Sigmoid colon (tissue), 7 donors: ENCODE measurements at places on chromosomes 11 and 22.

GRCh38 chr11:85960678-85961077, 105.5 kb downstream of the CCDC83 start:
- DNase-seq, result no peak

GRCh38 chr11:76674517-76675400, 4.2 kb upstream of the LRRC32 start:
- DNase-seq, result no peak

GRCh38 chr22:20793748-20794649, 20.1 kb downstream of the SERPIND1 start:
- no peak for DNase-seq

DNA sequence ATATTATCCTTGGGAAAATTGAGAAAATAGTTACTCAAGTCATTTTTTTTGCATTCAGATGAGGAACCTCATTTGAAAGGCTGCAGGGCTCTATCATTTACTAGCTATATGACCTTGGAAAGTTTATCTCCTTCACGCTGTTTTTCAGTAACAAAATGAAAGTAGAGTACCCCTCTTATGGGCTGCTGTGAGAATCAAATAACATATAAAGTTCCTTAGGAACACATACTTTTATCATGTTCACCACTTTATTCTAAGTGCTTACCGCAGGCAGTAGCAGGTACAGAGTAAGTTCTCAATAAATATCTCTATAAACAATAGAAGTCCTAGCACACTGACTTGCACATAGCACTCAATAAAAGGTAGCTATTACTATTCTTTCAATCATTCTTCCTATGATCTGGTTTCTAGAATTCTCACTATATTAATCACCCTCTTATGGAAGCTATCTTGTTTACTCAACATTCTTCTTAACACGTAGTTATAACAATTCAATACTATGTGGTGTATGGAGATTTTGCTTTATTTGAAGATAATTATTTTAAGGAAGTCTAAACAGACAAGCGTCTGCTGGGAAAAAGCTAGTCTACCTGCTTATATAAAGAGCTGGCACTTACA, 1.9 kb downstream of the C11orf71 start:
- no peak for DNase-seq

DNA sequence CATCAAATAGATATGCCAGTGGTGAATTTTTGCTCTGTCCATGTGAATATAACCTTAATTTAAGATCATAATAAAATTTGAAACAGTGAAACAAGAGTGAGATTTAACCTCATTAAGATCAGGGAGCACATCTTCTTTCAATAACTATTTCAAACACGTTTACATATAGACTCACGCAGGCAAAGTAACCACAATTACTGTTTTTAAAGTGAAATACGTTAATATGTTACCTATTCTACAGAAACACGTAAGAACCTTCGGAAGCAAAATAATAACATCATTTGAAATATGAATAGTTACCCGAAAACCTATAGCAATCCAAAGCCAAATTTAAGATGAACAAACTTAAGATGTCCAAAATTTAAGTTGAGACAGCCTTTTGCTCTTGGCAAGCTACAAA, 136.2 kb upstream of the ZC3H12C start:
- no peak for DNase-seq

DNA sequence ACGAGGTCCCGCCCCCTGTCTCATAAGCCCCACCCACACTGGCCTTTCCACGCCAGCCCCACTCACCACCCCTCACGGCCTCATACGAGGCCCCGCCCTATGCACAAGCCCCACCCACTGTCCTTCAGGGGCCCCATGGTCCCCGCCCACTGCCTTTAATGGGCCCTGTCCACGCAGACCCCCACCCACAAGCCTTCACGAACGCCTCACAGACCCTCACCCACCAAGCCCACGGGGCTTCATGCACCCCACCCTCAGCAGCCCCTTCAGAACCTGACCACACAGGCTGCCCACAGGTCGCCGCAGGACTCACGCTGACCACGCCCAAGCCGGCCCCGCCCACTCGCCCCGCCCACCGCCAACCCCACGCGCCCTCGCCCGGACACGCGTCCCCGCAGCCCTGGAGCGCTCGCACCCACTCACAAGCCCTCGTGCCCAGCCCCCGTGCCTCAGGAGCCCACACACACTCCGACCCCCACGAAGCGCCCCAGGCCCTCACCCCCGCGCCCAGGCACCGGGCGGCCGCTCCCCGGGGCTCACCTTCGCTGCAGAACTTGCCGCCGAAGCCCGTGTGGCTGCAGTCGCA, 10.5 kb downstream of the NRXN2 start:
- DNase-seq, result no peak
